GM13976 (cell line): ENCODE measurements at places on chromosomes 5 and 9.

GRCh38 chr9:89648247-89649000 lies 43.6 kb downstream of the GADD45G start:
- no peak for DNase-seq

DNA sequence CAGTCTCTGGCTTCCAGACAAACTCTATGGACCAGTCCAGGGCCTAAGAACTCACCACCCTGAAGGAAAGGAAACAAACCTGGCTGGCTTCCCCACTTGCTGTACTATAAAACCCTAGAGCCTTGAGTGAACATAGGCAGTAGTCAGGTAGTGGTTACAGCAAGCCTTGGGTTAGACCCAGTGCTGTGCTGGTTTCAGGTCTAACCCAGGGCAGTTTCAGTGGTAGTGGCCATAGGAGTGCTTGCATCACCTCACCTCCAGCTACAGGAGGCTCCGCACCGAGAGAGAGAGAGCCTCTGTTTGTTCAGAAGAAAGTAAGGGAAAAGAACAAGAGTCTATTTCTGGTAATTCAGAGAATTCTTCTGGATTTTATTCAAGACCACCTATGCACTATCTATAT lies 714.1 kb upstream of the CDH10 start:
- DNase-seq: no peak

DNA sequence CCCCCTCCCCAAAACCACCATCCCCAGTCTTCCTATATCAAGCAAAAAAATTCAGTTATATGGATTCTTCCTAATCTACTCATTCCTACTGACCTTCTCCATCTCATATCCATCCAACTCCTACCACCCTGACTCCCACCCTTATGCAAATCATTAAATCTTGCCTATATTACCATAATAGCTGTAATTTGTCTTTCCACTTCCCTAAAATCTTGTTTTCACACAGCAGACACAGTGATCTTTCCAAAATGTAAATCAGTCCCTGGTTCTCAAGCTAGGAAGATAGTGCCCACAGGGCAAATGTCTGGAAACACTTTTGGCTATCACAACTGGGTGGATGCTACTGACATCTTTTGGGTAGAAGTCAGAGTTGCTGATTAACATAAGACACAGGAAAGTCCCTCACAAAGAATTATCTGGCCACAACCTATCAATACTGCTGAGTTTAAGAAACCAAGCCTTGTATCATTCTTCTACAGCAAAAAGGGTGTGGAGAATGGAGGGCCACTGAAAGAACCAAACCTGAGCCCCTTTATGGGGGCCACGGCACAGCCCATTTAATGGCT lies 1.4 kb downstream of the SRA1 start:
- DNase-seq: no peak

GRCh38 chr5:150491876-150492275 lies 16.1 kb upstream of the NDST1 start:
- no peak for DNase-seq

DNA sequence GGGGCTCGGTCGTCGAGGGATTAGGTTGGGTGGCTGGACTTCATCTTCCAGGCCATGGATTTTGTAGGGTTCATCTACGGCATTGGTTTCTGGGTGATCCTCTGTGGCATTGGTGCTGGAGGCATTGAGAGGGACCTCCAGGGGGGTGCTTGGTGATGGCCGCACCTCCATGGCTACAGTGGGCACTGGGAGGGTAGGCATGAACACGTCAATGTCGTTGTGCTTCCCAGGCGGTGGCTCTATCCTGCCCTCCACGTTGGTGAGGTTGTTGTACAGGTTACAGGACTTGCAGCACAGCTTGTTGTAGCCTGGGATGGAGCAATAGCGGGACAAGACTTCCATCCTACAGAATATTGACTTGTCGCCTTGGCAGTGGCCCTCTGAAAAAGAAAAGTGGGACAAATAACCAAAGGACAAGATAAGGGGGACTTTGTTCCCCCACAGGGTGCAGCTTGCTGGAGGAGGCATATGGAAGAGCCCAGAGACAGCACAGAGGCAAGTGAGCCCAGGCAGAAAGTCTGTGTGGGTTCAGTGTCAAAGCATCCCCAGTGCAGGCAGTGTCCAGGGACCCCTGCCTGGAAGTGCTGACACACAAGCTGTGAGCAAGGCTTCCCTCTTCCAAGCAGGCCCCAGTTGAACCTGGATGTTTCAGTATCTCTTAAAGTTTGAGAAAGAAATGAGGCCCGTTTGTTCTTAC lies 53.9 kb downstream of the ZNF354C start:
- no peak for DNase-seq

DNA sequence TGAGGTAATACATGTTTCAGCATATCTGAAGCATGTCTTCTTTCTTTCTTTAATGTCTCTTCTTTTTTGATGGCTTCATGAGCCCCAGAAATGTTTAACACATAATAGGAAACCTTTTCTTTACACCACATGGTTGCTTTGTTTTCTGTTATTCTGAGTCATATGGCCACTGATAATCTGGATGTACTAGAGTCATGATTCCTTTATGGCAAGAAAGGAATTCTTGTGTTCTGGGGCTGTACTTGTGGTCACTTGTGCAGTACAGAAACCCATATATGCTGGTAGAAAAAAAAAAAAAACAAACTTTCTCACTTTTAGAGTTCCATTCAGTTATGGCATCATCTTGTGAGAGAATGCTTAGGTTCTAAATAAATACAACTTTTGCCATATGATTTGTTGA lies 1669.3 kb upstream of the CDH9 start:
- no peak for DNase-seq
